ENCODE measurements at places on chromosomes 3 and 15.

DNA sequence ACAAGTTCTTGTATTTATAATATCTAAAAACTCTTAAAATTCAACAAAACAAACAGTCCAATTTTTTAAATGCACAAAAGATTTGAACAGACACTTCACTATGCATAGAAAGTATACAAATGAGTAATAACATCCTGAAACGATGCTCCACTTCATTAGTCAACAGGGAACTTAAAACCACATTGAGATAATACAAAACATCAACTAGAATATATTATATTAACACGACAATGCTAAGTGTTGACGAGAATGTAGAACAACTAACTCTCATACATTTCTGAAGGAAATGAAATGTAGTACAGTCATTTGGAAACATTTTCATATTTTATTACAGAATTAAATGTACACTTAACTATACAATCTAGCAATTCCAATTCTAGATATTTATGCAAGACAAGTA is 93.4 kb downstream of the IGSF11 start:
- no peak for DNase-seq

- no peak for DNase-seq
Observed at GRCh38 chr3:34056181-34056910, 257.9 kb downstream of the PDCD6IP start.

DNA sequence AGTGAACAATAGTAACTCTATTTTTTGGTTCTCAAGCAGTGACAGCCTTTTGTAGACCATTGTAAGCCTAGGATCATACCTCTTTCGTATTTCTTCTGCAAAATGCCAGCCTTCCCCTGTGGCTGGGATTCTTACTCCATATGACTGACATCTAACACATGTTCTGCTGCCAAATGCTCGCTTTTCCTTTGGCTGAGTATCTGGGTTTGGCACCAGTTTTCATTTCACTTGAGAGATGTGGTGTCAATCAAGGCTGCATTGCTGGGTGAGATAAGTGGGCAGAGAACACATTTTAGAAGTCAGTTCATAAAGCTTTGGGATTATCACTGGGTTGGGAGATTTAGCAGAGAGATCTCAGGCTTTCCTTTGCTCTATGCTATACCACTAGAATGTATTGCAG is 514.7 kb upstream of the SGO1 start:
- DNase-seq: no peak

GRCh38 chr3:100710261-100710968 is 1.1 kb downstream of the TFG start:
- DNase-seq: peak; percentile 69

GRCh38 chr3:152192936-152193672 is 75.6 kb upstream of the MBNL1 start:
- peak; percentile 68 for DNase-seq

DNA sequence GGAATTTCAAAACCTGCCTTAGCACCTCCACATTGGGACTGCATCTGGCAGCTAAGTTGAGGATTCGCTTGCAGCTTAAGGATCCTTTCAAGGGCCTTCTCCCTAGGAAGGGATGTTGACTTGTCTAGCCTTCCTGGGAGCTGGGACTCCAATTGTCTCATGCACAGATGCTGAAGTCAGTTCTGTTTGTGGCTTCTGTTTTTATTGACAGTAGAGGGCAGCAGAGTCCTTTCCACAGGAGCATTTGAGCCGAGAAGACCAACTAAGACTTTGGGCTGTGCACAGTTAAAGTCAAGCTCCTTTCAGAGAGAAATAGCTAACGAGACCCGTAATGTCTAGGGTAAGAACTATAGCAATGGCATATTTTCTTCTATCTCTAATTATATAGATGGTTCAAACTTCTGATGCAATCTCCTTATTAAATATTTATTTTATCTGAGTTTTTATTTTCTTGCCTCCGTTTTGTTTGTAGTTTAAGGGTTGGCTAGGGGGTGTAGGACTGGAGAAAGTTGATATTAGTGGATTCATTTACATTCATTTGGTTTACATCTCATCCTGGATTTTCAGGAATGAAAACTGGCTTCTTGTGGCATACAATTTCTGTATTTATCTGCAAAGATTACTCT is 59.7 kb upstream of the KBTBD8 start:
- peak; percentile 70 for DNase-seq

- DNase-seq: no peak
Observed at GRCh38 chr3:14494973-14495300, 45.2 kb downstream of the GRIP2 start.

DNA sequence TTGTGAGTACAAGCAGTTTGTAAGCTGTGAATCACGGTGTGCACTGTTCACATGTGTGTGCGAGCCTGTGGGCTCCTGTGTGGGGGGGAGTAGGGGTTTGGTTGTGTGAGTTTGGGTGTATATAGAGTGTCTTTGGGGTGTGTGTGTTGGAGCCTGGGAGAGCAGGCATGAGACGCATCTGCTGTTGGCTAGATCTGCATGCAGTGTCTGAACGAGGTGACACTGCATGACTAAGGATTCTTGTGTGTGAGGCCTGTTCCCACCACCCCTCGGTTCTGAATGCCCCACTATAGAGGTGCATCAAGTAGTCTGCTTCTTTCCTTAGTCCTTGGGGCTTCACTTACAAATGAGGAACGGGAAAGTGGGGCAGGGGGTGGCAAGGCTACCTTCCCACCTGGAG is 68.4 kb downstream of the MAGEF1 start:
- no peak for DNase-seq

GRCh38 chr3:73383470-73384049 is 241.2 kb downstream of the PDZRN3 start:
- no peak for DNase-seq

DNA sequence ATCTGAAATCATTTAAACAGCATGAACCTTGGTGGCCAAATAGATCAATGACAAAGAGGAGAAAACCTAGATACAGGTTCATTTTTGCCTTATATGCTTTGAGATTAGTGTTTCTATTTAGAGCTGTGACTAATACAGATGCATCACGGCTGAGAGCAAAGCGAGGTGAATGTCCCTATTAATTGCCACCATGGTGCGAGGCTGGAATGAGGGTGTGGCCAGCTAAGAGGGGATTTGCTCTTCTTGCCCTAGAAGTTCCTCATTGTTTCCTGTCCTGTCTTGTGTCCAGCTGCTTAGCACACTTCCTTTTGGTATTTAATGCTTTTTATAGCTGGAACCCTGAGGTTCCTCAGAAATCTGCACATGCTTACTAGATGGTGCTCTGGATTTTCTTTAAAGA is 339.1 kb upstream of the RGMA start:
- no peak for DNase-seq
